Spinal cord (tissue), 10 donors: ENCODE measurements at places on chromosomes 5 and 9.

DNA sequence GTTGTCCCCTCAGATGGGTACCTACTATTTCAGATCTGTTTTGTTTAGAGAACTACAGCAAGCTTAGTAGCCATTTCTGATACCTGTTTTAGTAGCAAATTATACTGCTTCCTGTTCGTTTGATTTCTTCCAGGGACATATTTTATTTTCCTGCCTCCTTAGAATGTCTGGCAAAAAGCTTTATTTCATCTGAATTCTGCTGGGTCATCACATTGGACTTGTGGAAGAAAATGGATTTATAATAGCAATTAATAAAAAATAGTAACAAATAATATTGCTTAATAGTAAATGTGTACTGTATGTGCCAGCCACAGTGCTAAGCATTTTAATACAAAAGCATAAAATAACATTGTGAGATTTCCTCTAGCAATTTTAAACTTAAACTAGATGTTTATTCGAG is 79.4 kb downstream of the SH3GL2 start:
- no peak for DNase-seq

- DNase-seq: no peak
These were observed 309.3 kb downstream of the CHSY3 start for GRCh38 chr5:130213607-130214006.

- DNase-seq: no peak
These were observed 38.6 kb downstream of the B4GALT1 start for GRCh38 chr9:33128570-33128969.

DNA sequence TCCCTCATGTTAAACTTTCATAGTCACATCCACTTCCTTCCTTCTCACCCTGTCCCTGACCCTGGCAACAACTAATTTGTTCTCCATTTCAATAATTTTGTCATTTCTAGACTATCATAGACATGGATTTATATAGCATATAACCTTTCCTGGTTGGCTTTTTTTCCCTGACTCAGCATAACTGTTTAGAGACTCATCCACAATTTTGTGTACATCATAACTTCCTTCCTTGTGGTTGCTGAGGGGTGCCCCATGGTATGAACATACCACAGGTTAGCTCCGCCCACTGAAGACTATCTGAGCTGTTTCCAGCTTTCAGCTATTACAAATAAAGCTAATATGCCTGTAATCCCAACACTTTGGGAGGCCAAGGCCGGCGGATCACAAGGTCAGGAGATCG is 137.3 kb downstream of the PHF2 start:
- no peak for DNase-seq

GRCh38 chr5:145157841-145158240 is 677.3 kb downstream of the PRELID2 start:
- no peak for DNase-seq

DNA sequence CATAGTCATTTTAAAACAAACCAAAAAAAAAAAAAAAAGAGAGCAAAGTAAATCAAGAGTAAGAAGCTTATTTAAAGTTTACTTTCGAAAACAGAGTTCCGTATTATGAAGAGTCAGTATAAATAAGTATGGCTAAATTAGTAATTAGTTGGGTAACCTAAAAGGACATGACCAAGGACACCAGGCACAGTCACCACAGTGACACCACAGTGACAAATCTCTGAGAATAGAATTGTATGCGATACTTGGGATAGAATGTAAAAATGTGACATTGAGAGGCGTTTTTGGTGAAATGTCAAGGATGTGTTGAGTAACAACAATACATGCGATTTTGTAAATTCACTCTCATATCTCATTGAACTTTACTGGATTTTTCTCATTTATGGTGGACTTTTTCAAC is 150.9 kb upstream of the SPEF2 start:
- DNase-seq: no peak

GRCh38 chr5:72818866-72819534 is 2.5 kb downstream of the TNPO1 start:
- DNase-seq: no peak

DNA sequence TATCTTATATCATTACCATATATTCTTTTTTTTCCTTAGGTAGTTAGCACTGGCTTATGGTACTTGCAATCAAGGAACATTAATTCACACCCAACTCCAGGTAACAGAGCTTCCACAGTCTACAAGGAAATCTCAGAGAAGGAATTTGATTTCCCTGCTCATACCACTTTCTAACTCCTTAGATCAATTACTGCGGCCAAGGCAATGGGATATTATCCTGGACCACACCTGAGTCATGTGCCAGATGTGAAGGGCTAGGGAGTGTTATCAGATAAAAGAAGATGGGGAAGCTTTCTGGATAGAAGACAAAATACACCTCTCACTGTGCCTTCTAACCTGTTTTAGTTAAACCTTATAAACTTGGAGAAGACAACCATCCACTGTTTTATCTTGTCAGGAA is 181.2 kb downstream of the CCDC192 start:
- DNase-seq: no peak

DNA sequence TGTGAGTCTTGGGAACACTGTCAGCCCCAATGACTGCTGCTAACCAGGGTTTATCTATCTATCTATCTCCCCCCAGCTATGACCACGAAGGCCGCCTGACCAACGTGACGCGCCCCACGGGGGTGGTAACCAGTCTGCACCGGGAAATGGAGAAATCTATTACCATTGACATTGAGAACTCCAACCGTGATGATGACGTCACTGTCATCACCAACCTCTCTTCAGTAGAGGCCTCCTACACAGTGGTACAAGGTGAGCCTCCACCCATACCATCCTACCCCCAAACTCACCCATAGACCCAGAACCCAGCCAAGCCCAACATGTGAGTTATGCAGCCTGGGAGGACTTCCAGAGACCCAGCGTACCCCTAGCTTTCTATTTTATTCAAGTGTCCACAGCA is 65.4 kb upstream of the WWC1 start:
- no peak for DNase-seq

DNA sequence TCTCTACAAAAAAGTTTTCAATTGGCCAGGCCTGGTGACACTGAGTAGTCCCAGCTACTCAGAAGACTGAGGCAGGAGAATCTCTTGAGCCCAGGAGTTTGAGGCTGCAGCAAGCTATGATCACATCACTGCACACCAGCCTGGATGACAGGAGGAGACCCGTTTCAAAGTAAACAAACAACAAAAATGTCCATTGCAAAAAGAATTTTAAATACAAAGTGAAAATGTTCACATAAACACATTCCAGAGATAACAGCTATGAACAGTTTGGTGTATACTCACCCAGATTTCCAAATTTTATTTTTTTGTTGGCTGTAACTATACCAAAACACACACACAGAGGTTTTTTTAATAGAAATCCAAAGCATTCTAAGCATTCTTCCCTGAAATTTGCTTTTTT is 39.8 kb downstream of the ADRA1B start:
- no peak for DNase-seq

DNA sequence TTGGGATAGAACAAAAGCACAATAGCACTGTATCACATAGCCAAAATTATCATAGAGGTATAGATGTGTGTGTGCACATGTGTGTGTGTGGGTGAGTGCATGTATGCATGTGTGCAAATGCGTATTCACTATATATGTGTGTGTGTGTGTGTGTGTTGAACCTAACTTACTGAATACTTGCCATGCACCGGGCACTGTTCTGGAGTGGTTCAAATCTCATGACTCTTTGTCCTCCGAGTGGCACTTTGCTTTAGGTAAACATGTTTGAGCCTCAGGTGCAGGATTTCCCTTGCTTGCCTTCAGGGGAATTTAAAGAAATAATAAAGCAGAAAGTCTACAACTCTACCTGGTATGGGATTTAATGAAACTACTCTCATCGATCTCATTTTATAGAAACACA is 183.5 kb upstream of the GDNF start:
- no peak for DNase-seq

GRCh38 chr5:76371960-76372322 is 31.1 kb upstream of the IQGAP2 start:
- no peak for DNase-seq

GRCh38 chr9:97237951-97238889 is 69.2 kb upstream of the CCDC180 start:
- DNase-seq: peak; percentile 87

DNA sequence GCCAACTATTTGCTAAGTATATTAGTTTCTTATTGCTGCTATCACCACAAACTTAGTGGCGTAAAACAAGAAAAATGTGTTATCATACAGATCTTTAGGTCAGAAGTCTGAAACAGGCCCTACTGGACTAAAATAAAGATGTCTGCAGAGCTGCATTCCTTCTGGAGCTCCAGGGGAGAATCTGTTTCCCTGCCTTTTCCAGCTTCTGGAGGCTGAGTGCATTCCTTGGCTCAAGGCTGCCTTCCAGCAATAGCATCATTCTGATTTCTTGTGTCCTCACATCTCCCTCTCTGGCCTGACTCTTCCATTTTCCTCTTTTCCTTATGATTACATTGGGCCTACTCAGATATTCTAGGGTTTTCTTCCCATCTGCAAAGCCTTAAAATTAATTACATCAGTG is 15.9 kb downstream of the MAN2A1 start:
- DNase-seq: no peak

GRCh38 chr9:1456301-1457024 is 406.3 kb downstream of the DMRT2 start:
- DNase-seq: peak; percentile 77

DNA sequence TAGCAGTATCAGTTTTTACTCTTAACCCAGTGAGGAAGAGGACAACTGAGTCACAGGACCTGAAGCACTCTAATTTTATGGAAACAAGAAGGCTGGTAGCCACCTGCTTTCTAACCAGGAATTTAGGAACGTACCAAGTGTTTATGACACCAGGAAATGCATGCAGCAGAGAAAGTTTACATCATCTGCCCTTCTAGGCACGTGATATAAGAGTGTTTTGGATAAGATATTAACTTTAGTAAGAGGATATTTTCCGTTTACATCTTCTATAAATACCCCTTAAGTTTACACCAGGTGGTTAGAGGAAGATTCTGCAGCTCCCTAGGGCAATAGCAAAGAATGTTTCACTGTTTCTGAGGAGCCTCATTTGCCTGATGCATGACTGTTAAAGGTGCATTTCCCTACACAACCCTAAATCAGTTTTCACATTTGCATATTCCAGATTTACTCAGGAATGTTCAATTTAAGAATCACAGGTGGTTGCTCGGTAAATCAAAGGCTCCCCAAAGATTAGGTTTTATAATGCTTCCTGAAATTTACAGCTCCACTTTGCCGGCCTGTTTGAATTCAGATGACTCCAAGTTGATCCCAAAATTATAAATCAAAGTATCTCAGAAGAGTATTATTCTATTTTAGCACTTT is 1.8 kb downstream of the TSC1 start:
- no peak for DNase-seq

DNA sequence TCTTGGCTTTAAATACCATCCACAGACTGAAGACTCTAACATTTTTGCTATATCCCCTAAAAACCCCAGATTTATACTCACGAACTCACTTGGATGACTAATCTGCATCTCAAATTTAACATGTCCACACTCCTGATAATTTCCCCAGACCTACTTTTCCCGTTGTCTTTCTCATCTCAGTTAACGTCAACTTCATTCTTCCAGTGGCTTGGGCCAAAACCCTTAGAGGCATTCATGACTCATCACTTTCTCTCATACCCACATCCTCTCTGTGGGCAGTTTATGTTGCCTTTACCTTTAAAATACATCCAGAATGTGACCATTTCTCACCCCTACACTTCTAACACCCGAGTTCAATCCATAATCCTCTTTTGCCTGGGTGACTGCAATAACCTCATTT is 96.7 kb downstream of the EDIL3 start:
- DNase-seq: no peak

DNA sequence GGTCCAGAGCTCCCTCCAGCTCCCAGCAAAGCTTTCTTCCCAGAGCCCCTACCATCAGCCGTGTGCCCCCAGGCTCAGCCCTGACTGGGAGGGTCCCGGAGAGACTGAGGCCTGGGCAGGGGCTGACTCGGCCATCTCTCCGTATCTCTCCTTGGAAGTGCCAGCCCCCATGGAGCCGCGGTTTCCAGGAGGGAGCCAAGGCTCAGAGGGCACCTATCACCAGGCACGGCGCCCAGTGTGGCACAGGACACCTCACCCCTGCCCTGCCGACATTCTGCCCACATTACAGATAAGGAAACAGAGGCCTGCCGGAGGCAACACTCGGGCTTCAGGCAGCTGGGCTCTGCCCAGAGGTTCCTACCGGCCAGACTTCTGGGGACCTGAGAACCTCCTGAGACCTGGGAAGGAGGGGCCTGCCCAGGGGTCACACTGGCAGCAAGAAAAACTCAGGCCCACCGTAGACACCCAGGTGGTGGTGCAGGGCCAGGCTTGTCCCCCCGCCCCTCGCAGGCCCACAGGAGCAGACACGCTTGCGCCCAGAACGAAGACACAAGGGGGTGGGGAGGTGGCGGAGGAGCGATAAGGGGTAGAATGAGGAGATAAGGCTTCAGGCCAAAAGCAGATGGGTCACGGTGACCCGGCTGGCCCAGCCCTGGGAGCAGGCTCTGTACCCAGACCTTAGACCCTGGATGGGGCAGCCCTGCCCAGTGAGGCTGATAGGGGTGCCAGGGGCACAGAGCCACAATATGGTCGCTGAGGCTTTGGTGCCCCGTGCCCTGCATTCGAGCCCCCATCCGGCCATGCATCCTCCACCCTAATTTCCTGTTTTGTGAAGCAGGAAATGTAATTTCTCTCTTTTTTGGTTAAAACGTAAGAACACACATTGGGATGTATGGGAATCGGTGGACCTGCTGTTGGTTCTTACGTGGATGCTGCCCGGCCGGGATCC is 11.8 kb downstream of the NR5A1 start:
- DNase-seq: no peak

DNA sequence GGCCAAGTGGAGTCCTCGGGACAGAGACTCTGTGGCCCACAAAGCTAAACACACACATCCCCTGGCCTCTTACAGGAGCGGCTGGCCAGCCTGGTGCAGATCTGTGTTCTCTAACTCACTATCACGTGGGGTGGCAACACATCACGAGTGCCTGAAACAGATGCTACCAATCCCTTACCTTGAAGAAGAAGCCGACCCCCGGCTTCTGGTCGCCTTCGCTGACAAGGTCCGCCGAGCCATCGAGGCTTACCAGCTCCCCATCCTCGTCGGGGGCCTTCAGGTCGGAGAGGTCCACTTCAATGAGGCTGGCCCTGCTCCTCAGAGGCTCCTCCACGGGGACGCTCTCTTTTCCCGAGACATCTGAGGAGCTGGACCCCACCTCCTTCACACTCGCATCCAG is 86.7 kb downstream of the CAMSAP1 start:
- DNase-seq: no peak

GRCh38 chr5:176181271-176181855 is 56.9 kb upstream of the SIMC1 start:
- DNase-seq: no peak

GRCh38 chr5:96896276-96896675 is 20.0 kb downstream of the ERAP2 start:
- no peak for DNase-seq

GRCh38 chr9:2193552-2193951 is 178.4 kb downstream of the SMARCA2 start:
- DNase-seq: no peak

DNA sequence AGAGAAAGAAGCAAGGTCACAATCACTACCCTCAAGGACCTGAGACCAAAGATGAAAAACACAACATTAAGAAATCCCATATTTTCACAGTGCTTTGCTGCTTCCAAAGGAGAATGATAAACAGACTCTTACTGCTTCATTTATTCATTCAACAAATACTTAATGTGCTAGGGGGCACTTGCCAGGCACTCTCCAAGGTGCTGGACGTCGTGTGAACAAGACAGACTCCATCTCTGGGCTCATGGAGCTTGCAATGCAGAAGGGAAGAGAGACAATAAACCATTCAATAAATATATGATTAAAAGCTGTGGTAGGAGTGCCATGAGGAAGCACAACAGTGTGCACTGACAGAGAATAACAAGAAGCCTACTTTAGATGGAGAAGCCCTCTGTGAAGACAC is 327.7 kb downstream of the CDK5RAP2 start:
- no peak for DNase-seq

- no peak for DNase-seq
These were observed 68.7 kb downstream of the PKD2L2 start for GRCh38 chr5:137957948-137958347.
